ENCODE measurements at places on chromosomes 4 and X. TPM values are rescaled to one million over a fixed set of nuclear protein-coding genes. Genes with fewer than 3 reads are reported as not detected.

DNA sequence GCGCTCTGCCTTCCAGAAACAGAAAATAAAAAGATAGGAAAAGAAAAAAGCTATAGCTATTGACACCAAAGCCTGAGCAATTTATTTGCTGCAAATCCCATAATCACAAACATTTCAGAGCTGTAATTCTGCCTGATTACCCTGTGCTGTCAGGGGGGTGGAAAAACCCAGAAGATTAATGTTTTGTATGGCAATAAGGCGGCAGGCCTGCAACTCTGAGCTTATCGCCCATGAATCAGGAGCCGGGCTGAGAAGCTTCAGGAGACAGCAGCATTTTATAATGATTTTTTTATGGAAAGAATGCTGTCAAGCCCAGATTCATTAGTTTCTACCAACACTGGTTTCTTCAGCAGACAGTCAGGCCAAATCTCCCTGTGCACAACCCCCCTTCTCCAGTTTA is 82.6 kb upstream of the TMEM164 start:
- DNase-seq = peak; percentile 2

DNA sequence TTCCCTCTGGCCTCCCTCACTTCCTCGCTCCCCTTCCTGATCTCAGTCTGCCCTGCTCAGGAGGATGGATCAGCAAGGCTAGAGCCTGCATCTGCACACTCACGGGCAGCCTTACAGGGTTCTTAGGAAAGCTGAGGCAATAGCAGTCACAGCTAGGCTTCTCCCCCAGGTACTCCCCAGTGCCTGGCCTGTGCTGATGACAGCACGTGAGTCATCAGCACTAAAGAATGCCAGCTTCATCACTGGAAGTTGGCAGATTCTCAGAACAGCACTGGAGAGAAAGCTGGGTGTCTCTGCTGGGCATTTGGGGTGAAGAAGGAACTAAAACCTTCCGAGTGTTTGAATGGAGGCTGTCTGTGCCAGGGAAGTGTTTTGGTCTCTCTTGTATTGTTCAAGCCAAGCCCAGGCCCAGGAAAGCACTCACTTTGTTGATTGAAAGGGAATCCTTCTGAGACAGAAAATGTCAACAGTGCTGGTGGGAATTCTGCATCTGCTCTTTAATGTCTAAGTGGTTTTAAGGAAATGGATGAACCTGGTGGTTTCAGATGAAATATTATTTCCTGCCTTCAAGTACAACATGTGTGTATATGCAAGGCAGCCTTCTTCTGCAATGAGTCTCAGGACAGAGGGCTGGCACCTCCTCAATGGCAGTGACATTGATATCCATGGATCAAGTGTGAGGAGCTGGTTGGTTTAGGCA is 73.0 kb upstream of the SCOC start:
- peak; percentile 43 for DNase-seq

- no peak for DNase-seq
Measured at GRCh38 chr4:183321516-183321915, 710 bp downstream of the CLDN24 start.

The BCORL1 gene
- total RNA-seq = 1.4 TPM

DNA sequence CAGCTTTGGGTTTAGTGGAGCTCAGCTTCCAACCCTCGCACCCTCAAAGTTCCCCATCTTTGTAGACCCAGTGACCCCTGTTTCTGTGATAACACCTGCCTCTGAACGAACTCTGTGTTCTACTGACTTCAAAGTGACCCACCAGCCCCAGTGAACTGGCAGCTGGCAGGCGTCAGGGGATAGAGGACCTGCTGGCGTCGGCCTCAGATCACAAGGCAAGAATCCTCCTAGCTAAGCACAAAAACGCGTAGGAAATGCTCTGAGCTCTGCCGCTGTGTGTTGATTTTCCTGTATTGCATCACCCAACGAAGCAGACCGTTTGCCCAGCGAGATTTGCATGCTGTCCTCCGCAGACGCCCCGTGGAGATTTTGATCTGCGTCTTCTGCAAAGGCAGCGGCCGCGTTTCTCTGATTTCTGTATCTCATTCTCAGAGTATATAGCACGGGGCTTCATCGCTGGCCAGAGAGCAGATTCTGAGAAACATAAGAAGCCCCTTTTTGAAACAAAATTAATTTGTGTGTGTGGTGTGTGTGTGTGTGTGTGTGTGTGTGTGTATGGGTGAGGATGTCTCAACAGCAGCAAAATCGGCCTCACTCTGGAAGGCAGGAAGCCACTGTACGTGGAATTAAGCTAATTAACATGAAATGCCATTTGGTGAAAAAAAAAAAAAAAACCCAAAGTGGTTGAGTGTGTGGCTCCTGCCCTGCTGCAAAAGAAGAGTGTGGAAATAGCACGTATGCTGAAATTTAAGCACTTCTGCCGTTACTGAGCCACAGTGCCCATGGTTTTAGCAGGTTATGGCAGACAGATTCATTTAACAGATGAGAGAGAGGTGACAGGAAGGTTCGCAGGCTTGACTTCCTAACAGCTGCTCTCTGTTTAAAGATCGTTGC is 29.2 kb upstream of the ASMTL start:
- peak; percentile 71 for DNase-seq

- DNase-seq = no peak
Measured at GRCh38 chr4:56289934-56290333, 97.4 kb downstream of the AASDH start.

- no peak for DNase-seq
Measured at GRCh38 chr4:61049018-61049417, 151.1 kb upstream of the ADGRL3 start.

The YY2 gene
- total RNA-seq = 2.3 TPM
